Effector memory CD4-positive, alpha-beta T cell (primary cell): ENCODE measurements at places on chromosomes 3 and 15.

DNA sequence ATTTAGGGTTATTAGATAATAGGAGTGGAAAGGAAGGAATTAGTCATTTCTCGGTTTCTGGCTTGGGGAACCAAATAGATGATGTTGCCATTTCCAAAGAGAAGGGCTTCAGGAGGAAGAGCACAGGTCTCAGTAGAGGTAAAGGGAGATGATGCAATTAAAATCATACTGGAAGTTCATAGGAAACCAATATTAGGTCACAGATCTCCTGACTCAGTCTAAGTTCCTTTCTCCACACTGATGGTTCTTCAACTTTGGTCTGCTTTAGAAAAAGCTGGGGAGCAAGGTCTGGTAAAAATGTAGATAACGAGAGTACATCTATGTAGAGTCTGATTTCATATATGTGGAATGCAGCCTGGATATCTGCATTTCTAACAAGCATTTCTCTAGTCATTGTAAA, 130.9 kb downstream of the POLQ start:
- DNase-seq = no peak

- DNase-seq = no peak
Measured at GRCh38 chr3:8536096-8537056, 34.8 kb downstream of the LMCD1 start.

DNA sequence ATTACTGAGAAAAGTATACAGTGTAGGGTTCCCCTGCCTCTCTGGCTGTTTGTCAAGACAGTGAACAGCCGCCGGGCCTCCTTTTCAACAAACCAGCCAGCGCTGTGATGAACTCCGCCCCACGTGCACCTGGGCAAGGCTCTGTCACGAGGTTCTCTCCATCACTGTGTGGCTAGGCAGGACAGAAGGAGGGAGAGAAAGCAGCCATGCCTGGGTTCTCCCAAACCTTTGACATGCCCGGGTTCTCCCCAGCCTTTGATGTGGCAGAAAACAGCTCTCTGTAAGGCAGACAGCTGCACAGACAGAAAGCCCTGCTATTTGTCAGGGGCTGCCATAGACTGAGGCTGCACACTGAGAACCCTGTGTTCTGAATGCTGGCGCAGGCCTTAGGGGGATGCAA, 101.4 kb upstream of the TRPM1 start:
- DNase-seq = no peak

GRCh38 chr15:97023488-97023844, 693.0 kb downstream of the NR2F2 start:
- DNase-seq = no peak

- no peak for DNase-seq
Measured at GRCh38 chr3:189890496-189890895, 230.2 kb downstream of the P3H2 start.

GRCh38 chr3:171622126-171622525, 161.9 kb upstream of the TNIK start:
- DNase-seq = no peak

- peak; percentile 71 for DNase-seq
Measured at GRCh38 chr3:51974963-51975851, at the start of gene ABHD14A. Gene ABHD14A, plus strand, starts transcription at chr3:51975064. Its CDS starts 72 bp downstream, at chr3:51975136.

GRCh38 chr15:89416339-89417183, 79.8 kb downstream of the RHCG start:
- peak; percentile 45 for DNase-seq

DNA sequence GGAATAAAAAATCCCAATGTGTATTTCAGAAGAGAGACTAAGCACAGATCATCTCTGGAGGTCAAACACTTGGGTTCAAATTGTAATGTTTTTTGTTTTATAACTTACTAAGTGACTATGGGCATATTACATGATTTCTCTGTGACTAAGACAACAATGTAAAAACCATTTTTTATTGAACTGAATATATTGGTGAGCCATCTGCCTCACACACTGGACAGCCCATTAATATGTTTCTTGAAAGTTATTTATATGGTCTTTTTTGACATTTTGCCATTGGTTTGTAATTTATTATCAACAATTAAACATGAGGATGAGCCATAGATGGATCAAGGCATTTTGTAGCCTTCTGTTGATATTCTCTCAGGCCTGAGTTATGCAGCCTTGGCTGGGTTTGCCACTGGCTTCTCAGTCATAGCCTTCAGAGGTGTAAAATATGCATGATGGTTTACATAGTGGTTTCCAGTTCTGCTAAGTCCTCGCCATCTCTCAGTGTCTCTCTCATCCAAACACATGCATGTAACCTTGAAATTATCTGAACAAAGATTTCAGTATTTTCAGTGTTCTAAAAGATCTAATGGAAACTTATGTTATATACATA, 997.2 kb downstream of the DIPK2A start:
- DNase-seq = no peak

- DNase-seq = no peak
Measured at GRCh38 chr3:105791131-105791530, 77.7 kb downstream of the CBLB start.

GRCh38 chr3:162770551-162770950, 1273.9 kb downstream of the OTOL1 start:
- no peak for DNase-seq

- no peak for DNase-seq
Measured at GRCh38 chr15:60605879-60606307, 127.0 kb upstream of the ICE2 start.

- peak; percentile 75 for DNase-seq
Measured at GRCh38 chr3:159988617-159989271, at the start of gene IL12A. Gene IL12A, plus strand, starts transcription at chr3:159988835.

DNA sequence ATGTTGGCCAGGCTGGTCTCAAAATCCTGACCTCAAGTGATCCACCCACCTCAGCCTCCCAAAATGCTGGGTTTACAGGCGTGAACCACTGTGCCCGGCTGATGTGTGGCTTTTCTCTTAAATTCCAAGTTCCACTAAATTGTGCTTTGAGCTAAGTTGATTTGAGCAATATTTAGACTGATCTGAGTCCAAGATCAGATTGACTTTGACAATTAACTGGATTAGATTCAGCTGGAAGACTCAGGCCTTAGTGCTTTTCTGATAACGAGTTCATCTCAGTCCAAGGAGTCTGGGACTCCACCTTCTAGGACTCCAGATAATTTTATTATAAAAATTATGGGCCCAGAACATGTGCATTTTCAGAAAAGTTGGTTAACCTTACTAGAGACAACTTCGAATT, 94.4 kb upstream of the FAM174B start:
- no peak for DNase-seq

GRCh38 chr3:49158792-49159191, 7.3 kb downstream of the CCDC71 start:
- no peak for DNase-seq

GRCh38 chr3:31353166-31353565, 179.6 kb upstream of the STT3B start:
- DNase-seq = no peak

- DNase-seq = no peak
Measured at GRCh38 chr3:111668888-111669488, 73.8 kb upstream of the ZBED2 start.

GRCh38 chr3:180989291-180990163, at the start of gene DNAJC19:
Gene DNAJC19, minus strand, starts transcription at chr3:180989736. Its CDS starts 134 bp downstream, at chr3:180989602.
- peak; percentile 88 for DNase-seq

DNA sequence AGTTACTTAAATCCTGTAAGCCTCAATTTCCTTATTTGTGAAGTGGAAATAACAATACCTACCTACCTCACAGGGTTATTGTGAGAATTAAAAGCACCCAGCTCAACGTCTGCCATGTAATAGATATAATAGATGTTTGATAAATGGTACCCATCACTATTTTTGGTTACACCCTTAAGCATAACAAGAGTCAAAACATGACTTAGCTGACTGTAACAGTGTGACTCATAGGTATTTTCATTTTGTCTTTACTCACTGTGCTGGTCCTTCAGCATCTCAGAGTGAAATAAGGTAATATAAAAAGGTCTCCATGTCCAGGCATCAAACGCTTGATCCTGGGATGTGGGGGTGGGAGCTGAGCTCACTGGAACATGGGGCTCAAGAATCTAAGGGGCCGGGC, 3.1 kb downstream of the CPLX3 start:
- DNase-seq = no peak

- no peak for DNase-seq
Measured at GRCh38 chr15:64246364-64247189, 83.8 kb upstream of the PPIB start.

DNA sequence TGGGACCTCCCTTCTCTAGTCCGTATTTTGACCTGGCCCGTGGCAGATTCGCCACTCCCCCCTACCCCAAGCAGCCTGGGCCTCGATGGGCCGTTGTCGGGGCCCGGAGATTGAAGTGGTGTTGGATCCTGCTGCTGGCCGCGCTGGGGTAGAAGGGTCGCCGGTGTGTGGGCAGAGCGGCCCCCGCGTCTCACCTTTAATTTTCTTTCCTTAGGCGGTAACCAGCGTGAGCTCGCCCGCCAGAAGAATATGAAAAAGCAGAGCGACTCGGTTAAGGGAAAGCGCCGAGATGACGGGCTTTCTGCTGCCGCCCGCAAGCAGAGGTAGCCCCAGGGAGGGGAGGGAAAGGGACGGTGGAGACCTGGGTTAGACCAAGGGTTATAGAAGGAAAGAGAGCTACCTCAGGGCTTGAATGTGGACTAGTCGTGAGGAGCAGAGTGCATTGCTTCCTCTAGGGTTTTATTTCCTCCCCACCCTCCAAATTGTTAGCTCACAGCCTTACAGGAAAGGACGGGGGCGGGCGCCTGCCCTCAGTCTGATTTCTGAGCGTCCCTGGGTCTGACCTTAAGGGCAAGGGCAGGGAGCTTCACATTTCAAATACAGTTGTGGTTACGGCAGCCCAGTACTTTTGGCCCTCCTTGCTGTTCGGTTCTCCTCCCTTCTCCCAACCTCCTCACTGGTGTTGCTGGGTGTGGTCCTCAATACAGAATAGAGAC, 799 bp downstream of the SERF2 start:
- DNase-seq = no peak

DNA sequence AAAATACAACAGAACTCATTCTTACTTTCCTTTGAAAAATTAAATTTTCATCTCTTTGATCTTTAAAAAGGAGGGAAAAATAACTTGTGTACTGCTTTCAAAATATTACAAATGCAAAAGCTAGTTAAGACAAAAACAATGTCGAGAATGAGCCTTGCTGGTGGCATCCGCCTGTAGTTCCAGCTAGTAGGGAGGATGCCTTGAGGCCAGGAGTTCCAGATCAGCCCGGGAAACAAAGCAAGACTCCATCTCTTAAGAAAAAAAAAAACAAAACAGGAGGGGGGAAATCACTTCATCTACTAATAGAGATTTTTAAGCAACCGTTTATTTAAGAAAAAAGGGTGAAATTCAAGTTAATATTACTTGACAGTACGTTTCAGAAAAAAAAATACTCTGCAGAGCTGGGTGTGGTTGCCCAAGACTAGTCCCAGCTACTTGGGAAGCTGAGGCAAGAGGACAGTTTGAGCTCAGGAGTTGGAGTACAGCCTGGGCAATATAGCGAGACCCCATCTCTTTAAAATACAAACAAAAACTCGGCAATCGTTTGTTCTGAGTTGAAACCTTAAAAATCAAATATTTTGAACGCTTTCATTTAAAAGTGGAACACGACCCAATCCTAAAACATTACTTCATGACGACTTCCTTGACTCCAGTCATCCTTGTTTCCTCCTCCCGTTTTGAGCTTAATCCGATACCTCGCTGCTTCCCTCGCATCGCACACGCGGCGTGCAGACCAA, 1.2 kb downstream of the KPNA1 start:
- no peak for DNase-seq

- no peak for DNase-seq
Measured at GRCh38 chr3:126734106-126734723, 30.2 kb downstream of the CHCHD6 start.

DNA sequence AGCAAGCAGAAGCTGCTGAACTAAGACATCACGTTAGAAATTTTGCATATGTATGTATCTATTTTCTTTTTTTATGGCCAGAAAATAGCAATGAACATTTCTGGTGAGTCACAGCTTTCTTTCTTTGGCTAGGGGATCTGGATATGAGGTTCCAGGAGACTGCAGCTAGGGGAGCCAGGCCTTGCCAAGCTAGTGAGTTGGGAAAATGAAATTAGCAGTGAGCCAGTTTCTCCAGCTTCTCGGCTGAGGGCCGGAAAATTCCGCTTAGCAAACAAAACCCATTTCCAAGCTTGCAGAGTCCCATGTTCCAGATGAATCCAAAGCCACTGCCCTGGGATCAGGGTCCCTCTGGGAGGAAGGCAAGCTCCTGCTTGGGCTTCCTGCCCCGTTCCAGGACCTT, 137.6 kb downstream of the SRGAP3 start:
- no peak for DNase-seq

DNA sequence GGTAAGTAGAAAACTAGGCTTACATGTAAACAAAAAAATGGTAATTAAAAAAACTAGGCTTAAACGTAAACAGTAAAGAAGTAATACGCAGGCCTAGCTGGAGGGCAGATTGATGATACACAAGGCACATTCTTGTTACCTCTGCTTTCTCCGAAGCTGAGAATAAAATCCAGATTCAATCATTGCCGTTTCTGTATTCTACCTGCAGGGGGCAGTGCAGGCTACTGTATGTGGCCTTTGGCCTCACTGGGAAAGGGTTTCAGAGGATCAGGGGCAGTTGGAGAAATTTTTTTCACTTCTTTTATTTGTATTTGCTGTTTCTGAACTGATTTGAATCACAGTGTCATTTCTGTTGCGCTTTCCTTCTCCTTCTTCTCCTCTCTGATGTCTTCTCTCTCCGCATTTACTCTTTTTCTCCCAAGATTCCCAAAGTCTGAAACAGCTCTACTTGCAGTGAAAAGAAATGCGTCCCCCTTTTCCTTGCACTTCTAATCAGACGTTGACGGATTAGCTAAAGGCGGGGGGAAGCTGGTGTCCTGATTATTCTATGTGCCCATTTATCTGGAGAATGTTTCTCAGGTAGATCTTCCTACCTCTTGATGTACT, 67.1 kb upstream of the MCTP2 start:
- DNase-seq = peak; percentile 42

GRCh38 chr3:106341586-106342162, 472.9 kb upstream of the CBLB start:
- no peak for DNase-seq

DNA sequence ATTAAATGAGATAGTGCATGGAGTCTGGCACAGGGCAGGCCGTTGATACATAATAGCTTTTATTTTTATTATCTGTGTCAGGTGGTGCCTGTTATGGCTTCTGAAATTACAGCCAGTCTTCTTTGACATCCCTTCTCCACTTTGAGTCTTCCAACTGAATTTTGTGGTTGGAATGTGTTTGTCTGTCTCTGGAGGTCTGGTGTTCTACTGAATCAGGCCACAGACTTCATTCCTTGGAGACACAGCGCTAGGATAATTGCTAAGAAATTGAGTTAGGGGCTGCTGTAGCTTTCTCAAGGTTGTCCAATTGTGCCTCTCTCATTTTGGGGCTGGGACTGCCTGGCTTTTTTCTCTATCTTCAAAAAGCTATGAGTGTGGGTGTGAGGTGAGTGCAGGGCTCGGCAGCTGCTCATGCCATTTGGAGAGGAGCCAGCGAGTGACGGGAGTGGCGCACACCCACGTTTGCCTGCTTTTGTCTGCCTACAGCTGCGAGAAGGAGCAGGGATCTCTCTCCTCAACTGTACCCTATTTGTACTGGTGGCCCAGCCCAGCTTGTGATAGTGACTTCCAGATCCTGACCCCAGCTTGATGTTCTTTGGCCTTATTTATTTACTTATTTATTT, 49.8 kb upstream of the SYN2 start:
- no peak for DNase-seq
